ENCODE measurements at places on chromosomes 6 and 20.

DNA sequence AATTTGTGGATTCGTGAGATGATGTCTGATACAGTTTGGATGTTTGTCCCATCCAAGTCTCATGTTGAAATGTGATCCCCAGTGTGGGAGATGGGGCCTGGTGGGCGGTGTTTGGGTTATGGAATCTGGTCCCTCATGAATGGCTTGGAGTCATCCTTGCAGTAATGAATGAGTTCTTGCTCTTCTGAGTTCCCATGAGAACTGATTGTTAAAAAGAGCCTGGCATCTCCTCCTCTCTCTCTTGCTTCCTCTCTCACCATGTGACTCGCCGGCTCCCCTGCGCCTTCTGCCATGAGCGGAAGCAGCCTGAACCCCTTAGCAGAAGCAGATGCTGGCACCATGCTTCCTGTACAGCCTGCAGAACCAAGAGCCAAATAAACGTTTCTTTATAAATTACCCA lies 30.5 kb upstream of the RPP40 start:
- DNase-seq = peak; percentile 74

- no peak for DNase-seq
Measured at GRCh38 chr20:2742934-2743559, 50.5 kb downstream of the EBF4 start.

DNA sequence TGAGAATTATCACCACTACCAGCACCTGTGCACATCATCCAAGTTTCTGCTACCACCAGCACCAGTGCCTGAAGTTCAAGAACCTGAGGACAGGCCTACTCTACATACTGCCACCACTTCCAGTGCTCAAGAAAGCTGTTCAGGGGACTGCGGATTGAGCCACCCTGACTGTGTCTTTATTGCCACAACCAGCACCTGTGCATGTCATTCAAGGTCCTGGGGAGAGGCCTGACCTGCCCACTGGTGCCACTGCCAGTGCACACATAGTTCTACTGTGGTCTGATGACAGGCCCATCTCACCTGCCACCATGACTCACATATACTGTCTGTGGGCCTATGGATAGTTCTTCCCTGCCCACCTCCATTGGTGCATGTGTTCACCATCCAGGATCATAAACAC lies 559.4 kb downstream of the COL12A1 start:
- no peak for DNase-seq

GRCh38 chr20:5448449-5449118 lies 131.8 kb upstream of the PROKR2 start:
- DNase-seq = no peak

DNA sequence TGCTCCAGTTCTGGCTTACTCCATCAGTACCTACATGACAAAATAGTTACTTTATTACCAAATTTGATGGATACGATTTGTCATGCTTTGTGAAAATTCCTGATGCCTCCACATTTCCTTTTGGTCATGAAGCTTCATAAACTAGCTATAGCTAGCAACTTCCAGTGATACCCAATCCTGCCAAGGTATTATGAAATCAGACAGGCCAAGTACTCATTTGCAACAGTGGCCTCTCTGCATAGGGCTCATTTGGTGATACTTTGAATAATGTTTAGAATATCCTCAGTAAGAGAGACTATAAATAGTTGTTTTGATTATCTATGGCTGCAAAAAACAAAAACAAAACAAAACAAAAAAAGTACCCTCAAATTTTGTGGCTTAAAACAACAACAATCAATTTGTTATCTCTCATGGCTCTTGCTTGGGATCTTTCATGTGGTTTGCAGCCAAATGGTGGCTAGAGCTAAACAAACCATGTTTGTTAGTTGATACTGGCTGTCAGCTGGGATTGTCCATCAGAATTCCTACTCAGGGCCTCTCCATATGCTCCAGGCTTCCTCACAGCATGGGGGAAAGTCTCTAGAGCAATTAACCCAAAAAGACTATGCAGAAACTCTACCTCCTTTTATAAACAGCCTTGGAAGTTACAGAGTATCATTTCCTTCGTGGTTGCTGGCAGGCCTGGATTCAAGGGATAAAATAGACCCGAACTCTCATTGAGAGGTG lies 10.1 kb upstream of the PRL start:
- DNase-seq = no peak

GRCh38 chr6:164107297-164107995 lies 692.9 kb downstream of the QKI start:
- DNase-seq = no peak

DNA sequence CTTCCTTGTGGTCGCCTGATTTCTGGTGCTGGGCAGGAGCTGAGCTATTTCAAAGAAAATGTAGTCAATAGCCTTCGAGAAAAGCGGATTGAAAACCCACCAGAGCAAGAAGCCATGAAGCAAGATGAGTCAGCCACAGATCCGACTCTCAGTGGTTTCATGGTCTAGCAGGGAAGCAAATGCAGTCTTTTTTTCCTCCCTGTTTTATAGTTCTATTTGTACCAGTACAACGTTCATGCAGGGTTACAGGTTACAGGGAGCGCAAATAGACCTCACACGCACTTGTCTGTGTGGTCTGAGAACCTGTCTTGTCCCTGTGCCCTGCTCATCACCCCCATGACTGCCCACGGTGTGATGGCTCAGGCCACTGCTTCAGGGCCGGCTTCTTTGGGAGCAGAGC lies 309.8 kb upstream of the SUPT3H start:
- DNase-seq = no peak

DNA sequence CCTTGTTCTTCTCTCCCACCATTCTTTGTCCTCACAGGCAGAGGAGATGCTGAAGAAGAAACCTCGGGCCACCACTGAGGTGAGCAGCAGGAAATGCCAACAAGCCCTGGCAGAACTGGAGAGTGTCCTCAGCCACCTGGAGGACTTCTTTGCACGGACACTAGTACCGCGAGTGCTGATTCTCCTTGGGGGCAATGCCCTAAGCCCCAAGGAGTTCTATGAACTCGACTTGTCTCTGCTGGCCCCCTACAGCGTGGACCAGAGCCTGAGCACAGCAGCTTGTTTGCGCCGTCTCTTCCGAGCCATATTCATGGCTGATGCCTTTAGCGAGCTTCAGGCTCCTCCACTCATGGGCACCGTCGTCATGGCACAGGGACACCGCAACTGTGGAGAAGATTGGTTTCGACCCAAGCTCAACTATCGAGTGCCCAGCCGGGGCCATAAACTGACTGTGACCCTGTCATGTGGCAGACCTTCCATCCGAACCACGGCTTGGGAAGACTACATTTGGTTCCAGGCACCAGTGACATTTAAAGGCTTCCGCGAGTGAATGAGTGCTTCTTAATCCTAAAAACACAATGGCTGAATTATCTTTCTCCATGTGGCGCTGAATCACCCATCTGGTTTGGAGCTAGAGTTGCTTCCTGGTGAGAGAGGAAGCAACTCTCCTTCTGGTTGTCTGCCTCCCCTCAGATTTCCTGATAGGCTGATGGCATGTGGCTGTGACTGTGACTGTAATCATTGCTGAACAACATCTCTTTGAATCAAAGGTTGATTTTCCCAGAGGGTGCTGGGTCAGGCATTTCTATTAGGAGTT lies 4.6 kb downstream of the MAD2L1BP start:
- DNase-seq = no peak

DNA sequence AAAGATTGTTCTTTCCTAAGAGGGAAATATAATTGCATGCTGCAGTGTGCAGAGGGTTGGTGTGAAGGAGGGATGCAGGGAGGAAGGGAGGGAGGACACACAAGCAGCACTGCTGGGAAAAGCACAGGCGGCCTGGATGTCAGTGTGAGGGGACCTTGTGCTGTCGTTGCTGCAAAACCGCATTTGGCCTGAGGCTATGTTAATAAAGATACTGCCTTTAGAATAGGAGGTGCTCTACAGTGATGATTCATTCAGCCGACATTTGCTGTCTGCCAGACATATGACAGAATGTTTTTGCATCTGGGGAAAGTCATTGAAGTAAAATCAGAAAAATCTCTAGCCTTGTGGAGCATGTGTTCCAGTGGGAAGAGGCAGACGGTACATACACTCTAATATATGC lies 50.5 kb upstream of the TRIM26 start:
- DNase-seq = no peak

GRCh38 chr6:158174024-158174423 lies 5.9 kb downstream of the GTF2H5 start:
- no peak for DNase-seq

Measured in Right ventricle myocardium inferior (tissue), 1 donor.